ENCODE measurements at places on chromosomes 6 and 20. TPM values are rescaled to one million over a fixed set of nuclear protein-coding genes. Genes with fewer than 3 reads are reported as not detected.

- DNase-seq: no peak
These were observed 91.2 kb downstream of the DNAH8 start for GRCh38 chr6:38806271-38806670.

DNA sequence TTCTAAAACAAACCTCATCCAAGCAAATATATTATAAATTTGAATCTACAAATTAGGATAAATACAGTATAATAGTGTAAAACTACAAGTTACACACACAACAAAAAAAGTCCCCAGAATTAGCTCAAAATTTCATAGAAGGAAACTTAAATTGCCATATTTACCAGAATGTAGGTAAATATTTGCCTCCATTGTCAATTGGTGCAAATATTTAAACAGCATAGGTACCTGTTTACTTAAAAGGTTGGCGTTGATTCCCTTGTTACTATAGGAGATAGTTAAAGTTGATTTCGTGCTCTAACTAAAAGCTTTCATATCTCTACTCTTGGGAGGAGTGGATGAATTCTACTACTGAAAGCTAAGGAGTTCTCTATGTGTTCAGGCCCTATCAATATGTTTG, 111.6 kb upstream of the TENT5A start:
- no peak for DNase-seq

DNA sequence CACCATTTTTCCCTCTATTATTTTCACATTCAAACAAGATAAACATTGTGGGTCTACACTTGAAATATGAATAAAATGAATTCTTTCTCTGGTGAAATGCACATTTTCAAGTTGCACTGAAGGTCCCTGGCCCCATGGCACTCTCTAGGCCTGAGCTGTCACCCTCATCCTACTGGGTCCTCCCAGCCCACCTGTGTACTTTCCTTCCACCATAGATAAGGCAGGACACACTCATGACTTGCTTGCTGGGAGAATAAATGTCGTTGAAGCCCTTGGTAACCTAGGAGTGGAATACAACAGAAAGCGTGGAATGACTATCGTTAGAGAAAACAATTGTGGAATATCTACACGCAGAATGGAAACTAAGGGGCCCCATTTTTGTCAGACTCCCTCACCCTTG, 101.0 kb upstream of the QKI start:
- DNase-seq: no peak

GRCh38 chr6:38209371-38210260, 390.1 kb downstream of the ZFAND3 start:
- no peak for DNase-seq

- DNase-seq: no peak
These were observed 471.9 kb upstream of the SOX4 start for GRCh38 chr6:21121636-21122136.

GRCh38 chr20:63092660-63093215, 86.0 kb upstream of the BHLHE23 start:
- DNase-seq: no peak

- no peak for DNase-seq
These were observed 687 bp downstream of the SLC35A1 start for GRCh38 chr6:87473419-87473903.

GRCh38 chr20:63322933-63323273, 29.9 kb downstream of the COL20A1 start:
- no peak for DNase-seq

- no peak for DNase-seq
These were observed 95.8 kb downstream of the TMEM242 start for GRCh38 chr6:157227202-157228166.

The BAK1 gene
- total RNA-seq: 23.9 TPM

The NKAIN2 gene
- not detected for total RNA-seq

The XRN2 gene
- total RNA-seq: 107 TPM

The RIPPLY2 gene
- total RNA-seq: not detected

The PRSS35 gene
- total RNA-seq: not detected

The SLC18B1 gene
- 10.7 TPM for total RNA-seq

The ZSCAN16 gene
- 6.4 TPM for total RNA-seq
